ENCODE measurements at places on chromosomes 5 and 9.

DNA sequence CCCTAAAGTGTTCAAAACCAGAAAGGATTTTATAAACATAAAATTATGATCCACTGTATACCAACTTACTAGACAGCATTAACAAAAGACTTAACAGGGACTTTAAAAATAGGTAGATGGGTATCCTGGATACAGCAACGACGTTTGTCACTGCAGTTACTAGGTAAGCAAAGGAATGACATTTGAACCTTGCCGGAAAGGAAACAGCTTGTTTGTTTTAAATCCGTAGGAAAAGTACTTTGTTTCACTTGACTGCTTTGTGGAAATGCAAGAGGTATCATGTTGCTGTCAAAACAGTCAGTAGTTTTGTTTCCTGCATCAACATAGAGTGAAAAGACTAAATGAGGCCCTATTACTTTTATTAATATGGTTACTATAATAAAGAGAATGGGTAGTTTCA lies 122.9 kb downstream of the CDC42SE2 start:
- DNase-seq: no peak

DNA sequence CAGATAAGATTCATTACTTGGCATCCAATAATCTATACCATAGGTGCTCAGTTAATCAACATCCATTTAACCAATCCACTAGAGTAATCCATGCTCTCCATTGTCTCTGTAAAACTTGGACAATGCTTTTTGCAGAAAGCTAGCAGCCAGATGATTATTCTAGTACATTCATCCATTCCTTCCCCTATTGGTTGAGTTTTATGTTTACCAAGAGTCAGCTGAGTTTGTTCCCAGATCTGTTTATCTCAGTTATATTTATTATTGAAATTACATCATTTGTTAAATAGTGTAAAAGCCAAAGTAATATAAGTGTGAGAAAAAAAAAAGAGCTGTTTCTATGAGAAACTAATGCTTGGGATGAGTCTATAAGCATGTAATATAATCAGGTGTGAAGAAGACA lies 63.3 kb upstream of the TMC1 start:
- DNase-seq: no peak

DNA sequence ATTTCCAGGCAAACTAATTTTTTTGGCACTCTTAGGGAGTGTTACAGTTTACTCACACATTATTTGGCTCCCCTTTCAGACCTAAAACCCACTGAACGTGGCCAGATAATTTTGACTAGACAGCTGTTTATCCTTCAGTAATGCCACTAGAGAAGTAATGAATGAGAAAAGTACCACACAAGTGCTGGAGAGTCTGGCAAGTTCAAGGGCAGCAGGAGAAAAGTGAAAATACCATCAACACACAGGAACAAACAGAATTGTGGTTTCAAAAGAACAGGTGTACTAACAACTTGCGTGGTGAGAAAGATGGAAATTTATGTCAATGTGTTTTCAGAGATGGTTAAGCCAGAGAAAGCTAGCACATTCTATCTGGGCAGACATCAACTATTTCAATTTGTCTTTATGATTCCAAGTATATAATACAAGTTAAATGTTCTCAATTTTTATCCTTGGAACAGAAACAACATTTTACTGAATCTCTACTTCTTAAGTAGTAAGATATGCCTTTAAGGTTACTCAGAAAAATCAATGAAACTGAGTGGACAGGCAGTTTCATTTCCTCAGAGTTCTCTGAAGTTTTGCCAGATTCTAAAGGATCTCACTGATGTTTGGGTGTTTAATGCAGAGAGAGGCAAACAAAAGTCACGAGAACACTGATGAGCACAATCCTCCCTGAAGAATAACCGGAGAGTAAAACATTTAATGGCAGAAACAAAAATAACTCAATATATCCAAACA lies 91.0 kb downstream of the ARSB start:
- no peak for DNase-seq

GRCh38 chr5:150700246-150700593 lies 642 bp downstream of the RBM22 start:
- no peak for DNase-seq

DNA sequence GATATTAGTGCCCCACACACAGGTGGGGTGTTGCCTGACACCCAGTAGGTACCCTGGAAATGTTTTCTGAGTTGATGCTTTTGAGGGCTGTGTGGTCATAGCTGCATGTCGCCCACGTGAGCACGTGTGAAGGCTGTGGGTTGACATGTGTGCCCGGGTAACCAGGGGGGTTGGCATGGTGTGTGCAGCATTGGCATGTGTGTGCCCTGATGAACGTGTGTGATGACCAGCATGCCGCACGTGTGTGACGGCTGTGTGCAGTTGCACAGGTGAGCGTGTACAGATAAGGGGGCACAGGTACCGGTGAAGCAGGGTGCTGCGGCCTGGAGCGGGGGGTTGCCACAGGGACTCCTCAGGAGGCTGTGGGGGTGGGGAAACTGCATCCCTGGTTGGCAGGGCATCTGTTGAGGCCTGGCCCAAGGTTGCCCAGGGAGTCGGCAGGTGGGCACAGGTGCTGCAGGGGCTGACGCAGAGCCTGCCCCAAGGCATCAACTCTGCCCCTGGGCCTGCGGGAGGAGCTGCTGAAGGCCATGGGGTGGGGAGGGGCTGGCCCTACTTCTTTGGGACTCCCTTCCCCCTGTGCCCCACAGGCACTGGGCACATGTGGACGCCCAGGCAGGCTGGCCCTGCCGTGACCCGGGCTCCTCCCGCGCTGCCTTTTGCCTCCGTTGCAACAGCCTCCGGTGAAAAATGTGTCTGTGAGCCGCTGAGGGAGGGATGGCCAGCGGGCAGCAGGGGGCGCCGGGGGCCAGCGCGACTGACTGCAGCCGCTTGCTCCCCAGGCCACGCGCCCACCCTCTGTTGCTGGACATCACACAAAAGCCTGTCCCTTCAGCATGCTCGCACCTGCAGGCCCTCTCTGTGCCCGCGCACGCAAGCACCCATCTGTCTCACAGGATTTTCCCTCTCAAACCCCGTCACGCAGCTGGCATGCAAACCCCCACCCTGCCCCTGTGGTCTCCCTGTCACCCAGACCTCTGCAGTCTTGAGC lies 2.2 kb downstream of the UNC5A start:
- no peak for DNase-seq

- DNase-seq: no peak
Observed at GRCh38 chr9:2411459-2412215, 209.9 kb upstream of the VLDLR start.

DNA sequence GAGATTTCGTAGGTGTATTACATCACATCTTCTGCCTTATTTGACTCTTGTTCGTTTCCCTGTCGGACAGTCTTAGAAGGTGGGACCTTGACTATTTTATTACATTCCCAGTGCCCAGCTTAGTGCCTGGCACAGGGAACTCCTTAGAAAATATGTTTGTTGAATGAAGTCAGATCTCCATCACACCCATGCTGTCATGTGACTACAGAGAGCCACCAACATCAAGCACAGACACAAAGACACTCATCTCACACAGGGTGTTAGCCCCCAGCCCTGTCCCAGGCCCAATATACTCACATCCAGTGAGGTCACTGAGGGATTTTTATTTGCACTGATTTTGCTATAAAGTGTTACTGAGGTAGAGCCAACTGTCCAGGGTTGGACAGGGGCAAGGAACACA lies 692 bp upstream of the SRA1 start:
- no peak for DNase-seq

DNA sequence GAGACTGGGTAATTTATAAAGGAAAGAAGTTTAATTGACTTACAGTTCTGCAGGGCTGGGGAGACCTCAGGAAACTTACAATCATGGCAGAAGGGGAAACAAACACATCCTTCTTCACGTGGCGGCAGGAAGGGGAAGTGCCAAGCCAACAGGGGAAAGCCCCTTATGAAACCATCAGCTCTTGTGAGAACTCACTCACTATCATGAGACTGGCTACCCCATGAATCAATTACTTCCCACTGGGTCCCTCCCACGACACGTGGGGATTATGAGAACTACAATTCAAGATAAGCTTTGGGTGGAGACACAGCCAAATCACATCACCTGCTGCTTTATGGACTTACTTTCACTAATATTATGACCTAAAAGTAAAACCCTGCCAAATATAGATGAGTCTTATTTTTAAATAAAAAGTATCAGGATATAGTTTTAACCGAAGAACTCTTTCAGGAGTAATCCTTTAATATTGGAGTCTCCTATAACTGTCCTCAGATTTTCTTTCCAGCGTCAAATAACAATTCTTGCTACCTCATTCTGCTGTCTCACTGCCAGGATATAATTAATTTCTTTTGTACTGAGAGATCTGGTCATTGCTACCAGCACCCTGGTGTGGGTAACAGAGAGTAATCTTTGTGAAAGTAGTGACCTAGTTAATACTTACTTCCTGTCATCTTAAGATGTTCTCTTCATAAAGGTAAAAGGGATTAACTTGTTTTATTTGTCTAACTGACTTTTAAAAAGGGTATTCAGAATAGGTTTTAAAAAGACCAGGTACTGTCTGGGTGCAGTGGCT lies 68.6 kb downstream of the NLN start:
- DNase-seq: no peak

DNA sequence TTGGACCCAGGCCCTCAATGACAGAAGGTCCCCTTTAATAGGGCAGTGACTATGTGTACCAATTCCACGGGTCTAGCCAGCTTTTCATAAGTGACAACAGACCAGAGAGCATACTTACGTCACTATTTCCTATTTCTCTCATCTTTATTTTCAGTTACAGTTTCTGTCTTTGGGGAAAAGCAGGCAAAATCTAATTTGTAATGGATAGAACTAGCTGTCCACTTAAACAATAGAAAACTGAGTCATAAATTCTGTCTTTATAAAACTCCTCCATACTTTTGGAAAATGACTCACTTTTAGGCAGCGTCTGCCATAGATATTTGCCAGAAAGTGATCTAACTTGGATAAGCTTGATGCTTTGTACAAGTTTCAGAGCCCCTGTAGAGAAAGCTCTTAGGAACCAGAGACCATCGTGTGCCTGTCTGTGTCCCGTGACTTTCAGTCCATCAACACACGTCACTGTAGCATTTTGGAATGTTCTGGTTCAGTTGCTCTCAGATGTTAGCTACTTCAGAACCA lies 101.9 kb downstream of the F2RL2 start:
- DNase-seq: no peak

DNA sequence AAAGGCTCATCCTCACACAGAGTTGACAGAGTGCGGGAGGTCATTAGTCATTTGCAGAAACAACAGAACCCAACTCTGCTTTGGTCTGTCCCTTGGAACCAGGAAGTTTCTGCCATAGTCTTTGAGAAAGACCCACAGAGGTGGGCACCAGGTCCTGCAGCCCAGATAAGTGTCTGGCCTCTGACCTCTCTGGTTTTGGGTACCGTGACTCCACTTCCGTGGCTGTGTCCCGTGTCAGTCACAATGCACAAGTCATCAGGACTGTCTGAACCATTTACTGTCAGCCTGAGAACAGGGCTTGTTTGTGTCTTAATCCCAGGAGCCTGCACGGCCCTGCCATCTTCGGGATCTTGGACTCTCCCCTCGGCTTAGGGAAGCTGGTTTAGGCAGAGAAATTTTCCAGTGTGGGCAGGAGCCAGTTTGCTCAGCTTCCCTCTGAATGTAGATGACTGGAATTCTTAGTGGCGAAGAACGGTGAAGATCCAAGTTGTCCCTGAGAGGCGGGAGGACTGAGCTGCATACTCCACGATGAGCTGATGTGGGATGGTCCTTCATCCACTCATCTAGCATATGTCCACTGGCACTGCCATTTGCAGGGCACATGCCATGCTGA lies 11.9 kb downstream of the GSN start:
- no peak for DNase-seq

DNA sequence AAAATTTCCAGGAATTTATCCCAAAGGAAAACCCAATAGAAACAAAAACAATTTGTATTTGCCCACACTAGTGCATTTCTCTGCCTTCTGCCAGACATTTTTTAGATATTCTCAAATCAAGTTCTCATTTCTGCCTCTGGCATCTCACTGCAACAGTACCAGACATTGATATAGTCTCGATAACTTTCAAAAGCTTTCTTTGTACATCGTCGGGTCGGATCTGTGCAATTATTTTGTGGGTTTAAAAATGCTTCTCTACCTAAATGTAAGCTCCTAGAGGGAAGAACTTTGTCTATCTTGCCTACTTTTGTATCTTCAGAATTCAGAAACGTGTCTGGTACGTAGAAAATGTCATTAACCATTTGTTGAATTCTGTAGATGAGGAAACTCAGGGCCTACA lies 125.5 kb upstream of the LIFR start:
- no peak for DNase-seq

- no peak for DNase-seq
Observed at GRCh38 chr5:174596429-174596828, 128.0 kb upstream of the MSX2 start.

- no peak for DNase-seq
Observed at GRCh38 chr9:82912645-82913044, 150.3 kb downstream of the RASEF start.
